ENCODE measurements at places on chromosomes 1 and 21.

- DNase-seq, result no peak
Measured at GRCh38 chr1:115501476-115501875, 140.3 kb upstream of the VANGL1 start.

- no peak for DNase-seq
Measured at GRCh38 chr1:111556325-111557037, 53.0 kb upstream of the ADORA3 start.

DNA sequence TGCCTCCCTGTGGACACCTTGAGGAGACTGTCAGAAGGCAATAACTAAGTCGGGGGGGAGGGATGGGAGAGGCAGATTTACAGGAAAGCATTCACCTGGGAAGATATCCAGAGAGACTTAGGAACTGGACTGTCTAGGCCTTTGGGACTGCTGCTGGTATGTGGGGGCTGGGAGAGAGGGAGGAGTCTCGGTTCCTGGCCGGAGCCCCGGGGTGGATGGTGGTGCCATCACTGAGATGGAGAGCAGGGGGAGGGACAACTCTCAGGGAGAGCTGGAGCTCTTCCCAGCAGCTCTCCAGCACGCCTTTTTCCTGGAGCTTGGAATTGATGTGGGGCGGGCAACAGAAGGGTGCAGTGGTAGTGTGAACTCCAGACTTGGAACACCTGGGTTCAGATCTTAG, 22.1 kb downstream of the PTPRF start:
- DNase-seq, result no peak

- no peak for DNase-seq
Measured at GRCh38 chr1:3923378-3924185, 23.5 kb upstream of the C1orf174 start.

- DNase-seq, result no peak
Measured at GRCh38 chr1:167922023-167922422, 8.1 kb upstream of the ADCY10 start.

Data from SHP77 (cell line).